Activated CD4-positive, alpha-beta T cell treated with anti-CD3 and anti-CD28 coated beads for 48 hours (primary cell): ENCODE measurements at places on chromosomes 1 and 21.

DNA sequence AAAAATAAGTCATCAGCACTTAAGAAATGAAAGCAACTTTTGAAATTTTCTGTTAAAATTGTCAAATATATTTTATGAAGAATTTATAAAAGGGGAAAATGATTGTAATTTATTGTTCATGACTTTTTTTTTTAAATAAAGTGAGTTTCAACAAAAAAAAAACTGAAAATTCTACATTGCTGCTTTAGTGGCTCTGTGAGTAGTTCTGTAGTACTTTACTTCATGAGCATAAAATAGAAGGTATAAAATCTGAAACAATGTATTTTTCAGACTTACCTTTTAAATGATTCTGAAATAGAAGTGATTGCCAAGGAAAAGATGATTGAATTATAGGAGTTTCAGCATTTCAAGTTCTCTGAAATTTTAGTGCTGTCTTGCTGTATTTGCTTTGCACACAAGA, 13.8 kb downstream of the PDIK1L start:
- DNase-seq: no peak

DNA sequence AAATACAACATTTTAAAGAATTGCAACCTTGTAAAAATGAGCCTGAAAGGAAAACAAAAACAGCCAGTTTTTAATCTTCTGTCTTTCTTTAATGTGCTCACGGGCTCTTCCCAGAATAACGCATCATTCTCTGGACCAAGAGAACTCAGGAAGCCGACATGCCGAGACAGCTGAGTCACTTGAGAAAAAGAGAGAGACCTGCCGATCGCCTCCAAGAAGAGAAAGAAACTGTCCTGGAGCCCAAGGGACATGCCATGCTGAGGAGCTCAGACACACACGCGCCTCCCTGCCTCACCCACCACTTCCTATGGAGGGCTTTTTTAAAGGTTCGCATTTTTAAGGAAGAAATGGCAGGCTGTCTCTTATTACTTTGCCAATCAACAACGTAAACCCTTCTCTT, 176.4 kb downstream of the ZNF281 start:
- no peak for DNase-seq

- DNase-seq: no peak
These were observed 47.6 kb downstream of the KCNJ6 start for GRCh38 chr21:37868446-37869295.

DNA sequence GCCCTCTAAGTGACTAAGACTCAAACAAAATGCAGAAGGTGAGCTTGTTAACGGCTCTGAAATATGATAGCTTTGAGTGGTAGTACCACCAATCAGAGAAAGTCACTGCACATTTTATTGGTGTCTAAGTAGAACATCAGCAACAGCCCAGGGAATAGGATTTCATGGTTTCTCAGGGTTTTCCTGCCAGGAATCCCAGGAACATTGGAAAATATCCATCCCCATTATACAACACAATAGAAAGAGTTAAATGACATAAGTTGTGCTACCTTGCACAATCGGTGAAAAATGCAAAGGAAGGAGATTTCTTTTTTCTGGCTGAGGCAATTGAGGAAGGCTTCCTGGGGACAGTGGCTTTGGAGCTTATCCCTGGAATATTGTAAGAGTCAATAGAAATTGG, 283.1 kb downstream of the HLX start:
- DNase-seq: no peak

GRCh38 chr1:4598561-4598960, 55.8 kb upstream of the AJAP1 start:
- DNase-seq: no peak

DNA sequence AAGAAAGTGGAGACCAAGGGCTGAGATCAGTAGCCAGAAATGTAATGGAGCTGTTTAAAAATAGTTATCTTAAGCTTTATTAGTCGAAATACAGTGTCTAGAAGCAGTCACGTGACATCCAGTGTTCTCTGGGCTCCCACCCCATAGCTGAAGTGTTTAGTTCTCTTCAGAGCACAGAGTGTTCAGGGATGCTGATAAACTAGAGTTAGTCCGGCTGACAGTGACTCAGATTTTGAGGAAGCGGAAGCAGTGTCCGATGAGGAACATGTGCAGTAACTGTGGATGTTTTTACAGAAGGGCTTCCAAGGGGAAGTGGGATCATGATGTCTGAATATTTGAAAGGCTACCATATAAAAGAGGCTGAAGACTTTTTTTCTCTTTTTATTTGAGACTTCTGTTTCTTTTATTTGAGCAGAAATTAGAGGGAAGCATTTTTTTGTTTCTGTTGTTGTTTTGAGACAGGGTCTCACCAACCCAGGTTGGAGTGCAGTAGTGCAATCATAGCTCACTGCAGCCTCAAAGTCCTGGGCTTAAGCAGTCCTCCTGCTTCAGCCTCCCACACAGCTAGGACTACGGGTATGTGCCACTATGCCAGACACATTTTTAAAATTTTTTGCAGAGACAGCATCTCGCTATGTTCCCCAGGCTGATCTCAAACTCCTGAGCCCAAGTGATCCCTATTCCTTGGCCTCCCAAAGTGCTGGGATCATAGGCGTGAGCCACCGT, 124.2 kb downstream of the GALNT2 start:
- DNase-seq: no peak

- no peak for DNase-seq
These were observed 32.0 kb downstream of the INPP5B start for GRCh38 chr1:37914719-37915475.

DNA sequence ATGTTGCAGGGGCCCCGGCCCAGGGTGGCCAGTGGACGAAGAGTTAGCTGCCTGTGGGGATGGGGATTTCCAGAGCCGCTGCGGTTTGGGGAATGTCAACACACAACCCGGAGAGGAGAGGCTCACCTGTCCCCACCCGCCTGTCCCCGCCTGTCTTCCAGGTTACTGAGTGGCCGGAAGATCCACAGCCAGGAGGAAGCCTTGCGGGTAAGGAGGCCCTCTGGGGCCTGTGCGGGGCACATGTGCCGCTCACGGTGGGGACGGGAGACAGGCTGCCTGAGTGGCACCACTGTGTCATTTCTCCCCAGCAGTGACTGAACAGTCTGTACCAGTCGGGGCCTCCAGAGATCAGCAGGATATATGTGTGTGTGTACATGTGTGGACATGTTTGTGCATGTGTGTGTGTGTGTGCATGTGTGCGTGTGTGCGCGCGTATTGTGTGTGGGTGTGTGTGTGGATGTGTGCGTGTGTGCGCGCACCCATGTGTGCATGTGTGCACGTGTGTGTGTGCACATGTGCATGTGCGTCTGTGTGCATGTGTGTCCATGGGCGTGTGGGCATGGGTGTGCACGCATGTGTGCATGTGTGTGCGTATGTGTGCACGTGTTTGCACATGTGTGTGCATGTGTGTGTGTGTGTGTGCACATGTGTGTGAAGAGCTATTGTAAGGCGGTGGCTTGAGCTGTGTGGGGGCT, 25.6 kb downstream of the CSTB start:
- DNase-seq: no peak

GRCh38 chr1:228493141-228494043, 6.2 kb downstream of the RNF187 start:
- DNase-seq: no peak

- DNase-seq: no peak
These were observed 9.9 kb upstream of the CFHR4 start for GRCh38 chr1:196877964-196878363.

DNA sequence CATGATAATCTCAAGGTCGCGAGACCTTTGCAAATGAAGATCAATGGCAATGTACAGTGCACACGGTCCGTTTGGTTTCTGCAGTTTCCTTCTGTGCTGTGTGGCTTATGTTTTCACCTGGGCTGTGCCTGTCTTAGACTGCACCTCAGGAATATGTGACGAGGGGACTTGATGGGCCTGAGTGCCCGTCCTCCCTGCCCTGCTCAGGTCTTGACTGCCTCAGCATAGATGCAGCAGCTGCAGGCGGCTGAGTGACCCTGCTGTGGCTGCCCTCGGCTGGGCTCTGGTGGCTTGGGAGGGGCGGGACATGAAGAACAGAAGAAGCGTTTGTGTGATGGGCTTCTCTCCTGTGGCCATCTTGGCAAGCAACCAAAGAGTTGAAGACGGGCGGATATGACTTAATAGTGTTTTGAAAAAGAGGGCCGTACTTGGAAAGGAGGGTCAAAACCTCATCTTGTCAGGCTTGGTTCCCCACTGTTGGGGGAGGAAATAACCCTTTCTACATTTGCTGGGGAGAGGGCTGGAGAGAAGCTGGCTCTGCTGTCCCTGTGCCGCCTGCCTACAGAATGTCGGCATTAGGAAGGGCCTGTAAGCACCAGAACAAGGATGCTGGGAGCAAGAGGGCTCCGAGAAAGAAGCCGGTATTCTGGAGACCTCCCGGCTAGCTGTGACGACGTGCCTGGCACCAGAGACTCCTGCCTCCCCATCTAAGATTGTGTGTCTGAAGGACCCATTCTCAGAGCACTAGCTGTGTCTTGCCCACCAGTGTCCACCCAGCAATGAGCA, 7.1 kb downstream of the MYBPHL start:
- no peak for DNase-seq
